ENCODE measurements at places on chromosomes 6 and 20.

DNA sequence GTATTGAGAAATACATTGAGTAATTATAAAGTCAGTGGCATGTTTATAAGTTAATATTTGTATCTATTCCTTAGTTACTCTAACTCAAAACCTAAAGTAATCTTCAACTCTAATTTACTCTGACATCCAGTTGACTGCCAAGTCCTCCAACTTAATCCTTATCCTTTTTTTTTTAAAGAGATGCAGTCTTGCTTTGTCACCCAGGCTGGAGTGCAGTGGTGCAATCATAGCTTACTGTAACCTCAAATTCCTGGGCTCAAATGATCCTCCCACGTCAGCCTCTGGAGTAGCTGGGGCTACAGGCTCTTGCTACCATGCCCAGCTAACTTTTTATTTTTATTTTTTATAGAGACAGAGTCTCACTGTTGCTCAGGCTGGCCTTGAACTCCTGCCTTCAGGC, 24.4 kb downstream of the PTPN1 start:
- no peak for DNase-seq

DNA sequence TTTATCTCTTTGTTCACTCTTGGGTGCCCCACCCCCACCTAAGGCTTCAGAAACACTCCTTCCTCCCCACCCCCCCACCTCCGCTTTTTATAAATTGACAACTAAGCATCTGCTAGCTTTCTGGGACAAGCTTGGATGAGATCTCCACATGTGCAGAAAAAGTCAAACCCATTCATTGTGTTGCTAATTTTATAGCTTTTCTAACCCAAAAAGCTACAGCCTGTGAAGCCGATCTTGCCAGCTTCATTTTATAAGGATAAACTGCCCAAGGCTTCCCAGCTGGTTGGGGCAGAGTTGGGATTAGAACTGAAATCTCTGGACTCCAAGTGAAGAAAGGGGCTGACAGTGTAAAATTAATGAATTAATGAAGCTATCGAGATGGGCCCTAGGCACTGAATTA, 24.1 kb downstream of the BPIFB4 start:
- no peak for DNase-seq

- DNase-seq, result no peak
Observed at GRCh38 chr6:11853678-11854407, 75.2 kb upstream of the ADTRP start.

DNA sequence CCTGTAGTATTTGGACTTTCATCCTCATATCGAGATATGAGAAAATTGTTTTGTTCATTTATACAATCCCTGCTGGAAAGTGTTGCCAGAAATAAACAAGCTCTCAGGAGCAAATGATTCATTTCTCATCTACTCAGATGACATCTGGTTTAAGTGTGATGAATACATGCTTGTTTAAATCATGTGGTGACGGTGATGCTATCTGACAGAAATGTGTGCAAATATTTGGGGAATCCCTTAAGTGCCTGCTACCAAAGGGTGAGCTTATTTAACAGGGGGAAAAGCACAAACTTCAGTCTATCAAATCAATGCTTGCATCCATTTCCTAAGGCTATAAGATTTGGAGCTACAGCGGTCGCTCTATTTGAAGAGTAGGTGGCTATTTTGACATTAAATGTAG, 368.3 kb upstream of the SASH1 start:
- DNase-seq, result no peak

- no peak for DNase-seq
Observed at GRCh38 chr6:148383658-148384368, 41.2 kb downstream of the SASH1 start.

DNA sequence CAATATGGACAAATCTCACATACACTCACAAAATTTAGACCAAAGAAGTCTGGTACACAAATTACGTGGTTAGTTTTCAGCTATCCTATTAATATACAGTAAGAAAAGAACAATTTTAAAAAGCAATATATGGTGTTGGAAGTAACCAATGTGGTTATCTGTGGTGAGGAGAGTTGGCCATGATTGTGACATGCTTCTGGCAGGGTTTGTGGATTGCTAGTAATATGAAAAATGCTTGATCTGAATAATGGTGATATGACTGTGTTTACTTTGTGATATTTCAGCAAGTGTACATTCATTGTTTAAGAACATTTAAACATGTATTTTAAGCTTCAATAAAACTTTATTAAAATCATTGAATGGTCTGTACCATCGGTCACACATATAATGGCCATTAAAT, 99.1 kb downstream of the ADGB start:
- no peak for DNase-seq

- no peak for DNase-seq
Observed at GRCh38 chr6:167717455-167717854, 109.3 kb upstream of the AFDN start.

DNA sequence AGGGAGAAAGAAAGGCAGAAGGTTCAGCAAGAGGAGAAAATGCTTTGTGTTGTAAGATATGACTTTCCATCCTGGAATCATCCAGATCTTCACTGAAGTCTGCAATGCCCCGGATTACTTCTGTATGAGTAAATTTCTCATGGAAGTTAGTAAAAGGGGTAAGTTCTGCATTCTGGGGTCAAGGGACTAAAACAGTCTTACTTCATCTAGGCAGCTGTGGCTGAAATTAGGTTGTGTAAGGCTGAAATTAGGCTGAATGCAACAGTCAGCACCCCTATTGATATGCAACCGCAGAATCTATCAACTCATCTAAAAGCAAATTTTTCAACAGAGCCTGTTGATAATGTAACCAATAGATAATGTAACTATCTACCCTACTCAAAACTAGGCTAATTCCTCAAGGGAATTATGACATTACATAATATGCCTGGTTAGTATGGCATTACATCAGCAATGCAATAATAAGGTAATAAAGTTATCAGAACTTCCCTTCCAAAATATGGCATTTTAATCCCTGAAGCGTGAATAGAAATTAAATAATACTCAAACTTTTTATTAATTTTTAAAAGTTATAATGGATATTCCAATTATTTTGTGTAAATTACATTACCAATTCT, 671.7 kb upstream of the CITED2 start:
- no peak for DNase-seq

DNA sequence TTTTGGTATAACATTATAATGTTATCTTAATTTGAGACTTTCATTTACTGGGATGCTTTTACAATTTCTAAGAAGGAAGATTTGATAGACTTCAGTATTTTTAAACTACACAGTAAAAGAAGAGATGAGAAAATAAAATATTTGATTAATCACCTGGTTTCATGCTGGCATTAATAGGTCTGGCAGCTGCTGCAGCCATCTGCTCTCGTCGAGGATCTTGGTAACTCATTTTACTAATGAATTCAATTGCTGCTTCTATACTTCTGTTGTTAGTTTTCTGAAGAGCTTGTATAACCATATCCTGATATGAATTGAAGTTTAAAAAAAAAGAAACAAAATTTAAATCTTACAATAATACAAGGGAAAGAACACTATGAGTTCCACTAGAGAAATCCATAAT, 23.0 kb downstream of the LATS1 start:
- DNase-seq, result no peak

DNA sequence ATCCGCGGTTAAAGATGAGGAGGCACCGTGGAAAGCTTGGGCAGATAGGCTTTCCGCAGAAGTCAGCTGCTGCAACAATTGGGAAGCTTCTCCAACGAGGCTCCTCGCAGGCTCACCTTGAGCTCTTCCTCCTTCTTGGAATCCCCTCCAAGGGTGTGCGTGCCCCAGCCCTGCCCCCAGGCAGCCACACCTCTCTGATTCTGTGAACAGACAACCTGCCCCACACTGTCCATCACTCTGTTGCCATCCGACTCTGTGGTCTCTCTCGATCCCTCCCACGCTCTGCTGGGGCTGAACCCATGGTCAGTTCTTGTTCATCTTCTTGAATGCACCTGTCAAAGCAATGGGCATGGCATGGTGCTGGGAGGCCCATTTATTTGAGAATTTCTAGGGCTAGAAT, 31.5 kb downstream of the PACSIN1 start:
- no peak for DNase-seq

DNA sequence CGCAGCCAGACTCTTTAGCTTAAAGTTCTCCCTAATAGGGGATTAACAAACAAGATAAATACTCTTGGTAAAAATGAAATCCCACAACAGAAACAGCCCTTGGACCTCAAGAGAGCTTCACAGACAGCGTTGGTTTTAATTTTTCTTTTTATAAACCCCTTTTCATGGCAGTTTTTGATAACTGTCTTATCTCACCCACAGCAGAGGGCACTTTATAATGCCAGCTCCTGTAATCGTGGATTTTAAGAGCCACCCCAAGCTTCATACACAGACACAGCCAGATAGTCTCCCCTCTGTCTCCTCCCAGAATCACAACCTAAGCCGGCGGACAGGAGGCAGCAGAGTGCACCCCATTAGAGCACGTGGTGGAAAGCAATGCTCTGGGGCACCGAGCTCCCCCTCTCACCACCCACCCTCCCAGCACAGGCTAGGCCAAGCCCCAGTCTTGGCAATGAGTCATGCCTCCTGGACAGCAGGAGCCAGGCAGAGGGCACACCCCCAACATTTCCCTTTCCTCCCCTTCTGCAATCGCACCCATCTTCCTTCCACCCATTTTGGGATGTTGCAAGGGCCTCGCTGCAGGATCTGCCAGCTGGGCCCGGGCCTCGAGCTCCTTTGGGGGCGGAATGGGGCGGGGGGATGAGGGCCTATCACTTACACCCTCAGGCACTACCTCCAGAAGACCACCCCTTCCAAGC, 2.4 kb downstream of the JAG1 start:
- no peak for DNase-seq

- no peak for DNase-seq
Observed at GRCh38 chr6:30207619-30208295, 5.4 kb downstream of the TRIM26 start.

DNA sequence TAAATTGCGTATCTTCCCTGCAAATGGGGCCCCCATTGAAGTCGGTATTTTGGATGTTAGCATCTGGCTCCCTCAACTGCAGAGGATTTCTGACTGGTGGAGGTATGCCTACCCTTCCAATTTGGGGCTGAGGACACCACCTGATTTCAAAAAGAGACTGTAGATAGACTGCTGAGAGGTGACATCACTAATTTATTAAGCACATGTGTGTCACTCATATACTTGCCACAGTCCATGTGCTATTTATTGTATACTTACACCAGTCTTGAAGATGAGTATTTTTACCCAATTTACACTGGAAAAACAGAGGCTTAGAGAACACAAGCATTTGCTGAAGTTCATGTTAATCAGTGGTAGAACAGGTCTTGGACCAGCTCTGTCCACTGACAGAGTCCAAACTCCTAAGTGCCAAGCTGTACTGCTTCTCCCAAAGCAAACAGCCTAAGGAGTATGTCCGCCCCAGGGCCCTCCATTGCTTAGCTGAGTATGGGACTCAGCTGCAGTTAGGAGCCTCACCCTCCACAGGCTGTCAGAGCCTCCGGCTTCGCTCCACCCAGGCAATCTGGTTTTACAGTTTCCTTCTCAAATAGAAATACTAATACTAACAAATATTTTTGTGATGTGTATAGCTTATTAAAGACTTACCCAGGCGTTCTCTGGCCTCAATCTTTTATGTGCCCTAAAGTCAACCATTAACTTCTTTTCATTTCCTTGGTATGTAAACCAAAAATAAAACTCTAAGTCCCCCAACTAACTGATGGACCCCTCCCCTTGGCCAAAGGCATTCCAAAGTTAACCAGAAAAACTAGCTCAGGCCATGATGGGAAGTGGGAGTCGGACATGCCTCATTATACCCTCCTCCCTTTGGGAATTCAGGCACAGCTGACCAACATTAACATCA, 17.5 kb downstream of the RIN2 start:
- DNase-seq, result no peak

DNA sequence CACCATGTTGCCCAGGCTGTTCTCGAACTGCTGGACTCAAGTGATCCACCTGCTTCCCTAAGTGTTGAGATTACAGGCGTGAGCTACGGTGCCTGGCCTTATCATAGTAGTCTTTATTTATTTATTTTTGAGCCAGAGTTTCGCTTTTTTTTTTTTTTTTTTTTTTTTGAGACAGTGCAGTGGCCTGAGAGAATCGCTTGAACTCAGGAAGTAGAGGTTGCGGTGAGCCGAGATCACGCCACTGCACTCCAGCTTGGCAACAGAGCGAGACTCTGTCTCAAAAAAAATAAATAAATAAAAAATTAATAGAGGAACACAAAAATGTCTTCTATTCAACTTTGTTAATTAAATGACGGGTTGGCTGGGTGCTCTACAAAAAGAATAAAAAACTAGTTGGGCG, 12.9 kb downstream of the MAPRE1 start:
- no peak for DNase-seq

DNA sequence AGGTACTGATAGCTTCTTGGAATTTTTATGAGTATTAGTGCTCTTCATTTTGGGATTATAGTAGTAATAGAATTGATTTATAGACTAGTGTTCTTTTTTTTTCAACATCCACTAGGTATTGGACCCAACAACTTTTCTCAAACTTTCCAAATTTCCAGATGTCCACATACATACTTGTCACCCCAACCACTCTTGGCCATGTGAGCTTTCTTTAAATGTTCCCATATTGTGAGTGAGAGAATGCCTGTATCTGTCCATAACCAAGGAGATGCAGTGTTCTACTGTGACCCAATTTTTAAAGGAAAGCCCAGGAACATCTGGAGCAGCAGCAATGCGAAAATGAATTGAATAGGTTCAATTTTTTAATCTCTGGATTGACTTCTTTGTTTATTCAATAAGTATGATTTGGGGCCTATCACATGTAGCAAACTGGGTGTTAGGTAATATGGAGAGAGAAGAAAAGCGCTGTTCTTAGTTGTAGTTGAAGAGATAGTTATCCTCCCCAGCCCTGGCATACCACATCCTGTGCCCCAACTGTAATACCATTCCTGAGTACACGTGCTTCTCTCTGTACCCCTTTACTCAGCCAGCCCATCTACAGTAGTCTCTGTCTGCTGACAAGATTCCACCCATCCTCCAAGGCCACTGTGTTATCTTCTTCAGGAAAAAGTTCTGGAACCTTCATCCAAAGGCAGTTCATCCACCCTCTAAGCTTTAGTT, 116.8 kb upstream of the SUPT3H start:
- no peak for DNase-seq

DNA sequence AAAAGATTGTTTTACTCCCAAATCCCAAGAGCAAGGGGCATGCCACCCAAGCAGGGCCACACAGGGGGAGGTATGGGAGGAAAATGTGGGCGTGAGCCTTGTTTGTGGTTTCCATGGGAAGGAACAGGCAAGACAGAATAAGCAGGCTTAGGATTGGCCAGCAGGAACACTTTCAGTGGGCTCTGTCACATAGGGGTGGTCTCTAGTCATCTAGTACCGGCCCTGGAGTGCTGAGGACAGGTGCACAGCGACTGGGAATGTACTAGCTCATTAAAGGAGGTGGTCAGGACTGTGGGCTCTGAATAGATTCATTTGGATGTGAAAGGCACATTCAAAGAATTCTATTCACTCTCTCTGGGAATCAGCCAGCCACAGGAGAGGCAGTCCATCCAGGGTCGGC, 175.6 kb downstream of the TBC1D7 start:
- DNase-seq, result no peak
